PC-9 (cell line): ENCODE measurements at places on chromosomes 1 and 21.

DNA sequence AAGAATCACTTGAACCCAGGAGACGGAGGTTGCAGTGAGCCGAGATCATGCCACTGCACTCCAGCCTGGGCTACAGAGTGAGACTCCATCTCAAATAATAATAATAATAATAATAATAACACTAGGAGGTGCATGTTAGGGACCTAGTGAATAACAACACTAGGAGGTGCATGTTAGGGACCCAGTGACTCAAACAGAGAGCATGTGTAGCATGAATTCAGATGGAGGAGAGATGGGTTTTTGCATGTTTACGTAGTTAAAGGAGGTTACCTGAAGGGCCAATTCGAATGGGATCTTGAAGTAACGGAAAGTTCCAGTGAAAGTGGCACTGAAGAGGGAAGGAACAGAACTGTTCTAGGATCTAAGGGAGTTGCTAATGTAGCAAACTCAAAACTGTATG is 7.1 kb upstream of the KCNK1 start:
- DNase-seq = no peak

DNA sequence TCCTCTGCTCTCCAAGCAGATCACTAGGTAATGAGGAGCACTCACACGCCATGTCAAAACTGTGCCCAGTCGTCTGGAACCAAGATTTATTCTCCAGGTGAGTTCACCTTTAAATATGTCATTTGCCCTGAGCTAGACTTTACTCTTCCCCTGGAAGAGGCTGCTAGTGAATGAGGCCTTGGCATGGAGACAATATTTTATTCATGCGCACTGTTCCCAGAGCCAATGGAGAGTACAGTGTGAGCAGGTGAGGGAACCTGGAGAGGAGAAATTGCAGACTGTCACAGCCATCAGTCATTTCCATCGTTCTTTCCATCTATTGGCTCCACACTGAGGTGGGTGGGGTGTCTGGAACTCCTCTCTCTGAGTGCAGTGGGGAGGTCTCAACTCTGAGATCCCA is 333.6 kb downstream of the KCNH1 start:
- DNase-seq = no peak

GRCh38 chr1:178155481-178156255 is 61.8 kb downstream of the RASAL2 start:
- no peak for DNase-seq

DNA sequence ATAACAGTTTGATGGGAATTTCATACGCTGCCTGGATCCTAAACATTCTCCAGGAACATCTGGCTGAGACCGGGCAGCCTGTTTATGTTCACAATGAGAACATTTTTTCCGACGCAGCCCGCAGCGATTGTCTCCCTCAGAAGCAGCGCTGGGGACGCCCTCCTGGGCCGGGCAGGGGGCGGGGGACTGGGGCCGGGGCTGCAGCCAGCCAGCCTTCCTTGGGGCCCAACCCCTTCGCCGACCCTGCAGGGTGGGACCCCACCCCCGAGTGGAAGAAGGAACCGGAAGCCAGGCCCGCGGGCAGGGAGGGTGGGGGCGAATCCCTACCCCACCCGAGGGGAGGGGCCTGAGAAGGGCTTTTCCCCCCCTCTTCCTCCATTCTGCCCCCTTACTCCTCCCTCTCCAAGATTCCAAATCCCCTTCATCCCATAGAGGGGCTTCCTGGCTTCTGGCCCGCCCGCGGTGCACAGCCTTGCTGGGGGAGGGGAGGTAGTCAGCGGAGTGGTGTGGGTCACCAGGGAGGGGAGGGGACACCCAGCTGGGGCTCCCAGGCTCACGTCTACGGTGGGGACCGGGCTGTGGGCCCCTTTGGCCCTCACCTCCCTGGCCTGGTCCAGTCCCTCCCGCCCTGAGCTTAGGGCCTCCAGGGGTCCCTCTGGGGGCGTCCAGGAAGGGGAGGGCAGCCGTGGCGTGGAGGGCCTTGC is 60.6 kb downstream of the WNT9A start:
- no peak for DNase-seq

DNA sequence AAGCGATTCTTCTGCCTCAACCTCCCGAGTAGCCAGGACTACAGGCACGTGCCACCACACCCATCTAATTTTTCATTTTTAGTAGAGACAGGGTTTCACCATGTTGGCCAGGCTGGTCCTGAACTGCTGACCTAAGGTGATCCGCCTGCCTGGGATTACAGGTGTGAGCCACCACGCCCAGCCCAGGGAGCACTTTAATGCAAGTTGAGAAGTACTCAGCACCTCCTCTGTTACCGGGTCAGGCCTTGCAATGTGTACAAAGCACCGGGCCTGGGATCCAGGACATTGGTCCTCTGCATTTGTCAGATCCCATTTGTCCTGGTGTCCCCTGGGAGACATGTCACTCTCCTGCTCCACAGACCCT is 143.6 kb downstream of the TOMM20 start:
- no peak for DNase-seq

DNA sequence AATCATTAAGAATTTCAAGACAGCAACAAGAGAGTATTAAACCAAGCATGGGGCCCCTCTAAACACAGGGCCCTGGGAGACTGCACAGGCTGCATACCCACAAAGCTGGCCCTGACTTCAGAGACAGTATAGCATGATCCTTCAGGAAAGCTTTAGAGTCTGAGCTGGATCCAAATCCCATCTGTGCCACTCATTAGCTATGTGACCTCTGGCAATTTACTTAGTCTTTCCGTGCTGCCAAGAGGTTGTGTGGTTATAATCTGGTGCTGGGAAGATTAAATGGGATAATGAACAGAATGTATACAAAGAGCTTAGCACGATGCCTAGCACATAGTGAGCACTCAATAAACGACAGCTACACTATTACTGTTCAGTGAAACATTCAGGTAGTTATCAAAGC is 4.0 kb downstream of the PHC2 start:
- DNase-seq = no peak

DNA sequence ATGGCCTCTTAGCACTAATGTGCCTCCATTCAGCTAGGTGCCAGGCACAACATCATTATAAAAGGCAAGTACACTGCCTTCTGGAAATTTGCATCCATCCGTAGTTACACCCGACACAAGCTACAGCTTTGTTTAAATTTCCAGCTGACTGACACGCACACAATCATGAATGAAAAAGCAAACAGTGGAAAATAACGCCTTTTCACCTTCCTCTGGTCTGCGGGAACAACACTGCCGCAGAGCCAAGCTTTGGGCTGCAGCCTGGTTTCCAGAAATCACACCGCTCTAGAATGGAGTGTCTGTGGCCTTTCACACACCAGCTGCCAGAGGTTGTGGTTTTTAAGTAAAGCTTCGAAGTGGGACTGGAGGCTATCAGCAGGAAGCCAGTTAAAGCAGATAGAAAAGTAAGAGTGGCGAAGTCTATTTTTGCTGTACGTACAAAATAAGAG is 142.8 kb upstream of the COA6 start:
- DNase-seq = no peak

- DNase-seq = no peak
Measured at GRCh38 chr1:162699366-162699765, 67.1 kb downstream of the DDR2 start.

DNA sequence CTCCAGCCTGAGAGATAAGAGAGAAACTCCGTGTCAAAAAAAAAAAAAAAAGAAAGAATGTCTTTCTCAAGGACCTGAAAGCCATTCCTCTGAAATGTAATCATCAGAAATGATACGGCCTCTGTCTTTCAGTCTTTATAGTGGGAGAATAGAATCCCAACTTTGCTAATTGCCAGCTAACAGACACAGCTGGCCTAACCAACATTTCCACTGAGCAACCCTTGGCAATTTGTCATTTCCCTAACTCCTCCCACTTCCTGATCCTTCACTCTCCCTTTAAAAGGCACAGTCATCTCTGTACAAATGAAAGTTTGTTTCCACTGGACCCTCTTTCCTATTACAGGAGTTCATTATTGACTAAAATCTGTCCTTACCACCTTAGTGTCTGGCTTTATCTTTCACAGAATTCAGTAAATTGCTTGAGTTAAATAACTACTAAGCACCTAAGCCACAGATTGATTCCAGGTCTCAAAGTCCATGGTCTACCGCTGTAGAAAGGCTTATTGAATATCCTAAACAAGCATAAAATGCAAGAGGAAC is 4.3 kb upstream of the CBR1 start:
- DNase-seq = no peak

DNA sequence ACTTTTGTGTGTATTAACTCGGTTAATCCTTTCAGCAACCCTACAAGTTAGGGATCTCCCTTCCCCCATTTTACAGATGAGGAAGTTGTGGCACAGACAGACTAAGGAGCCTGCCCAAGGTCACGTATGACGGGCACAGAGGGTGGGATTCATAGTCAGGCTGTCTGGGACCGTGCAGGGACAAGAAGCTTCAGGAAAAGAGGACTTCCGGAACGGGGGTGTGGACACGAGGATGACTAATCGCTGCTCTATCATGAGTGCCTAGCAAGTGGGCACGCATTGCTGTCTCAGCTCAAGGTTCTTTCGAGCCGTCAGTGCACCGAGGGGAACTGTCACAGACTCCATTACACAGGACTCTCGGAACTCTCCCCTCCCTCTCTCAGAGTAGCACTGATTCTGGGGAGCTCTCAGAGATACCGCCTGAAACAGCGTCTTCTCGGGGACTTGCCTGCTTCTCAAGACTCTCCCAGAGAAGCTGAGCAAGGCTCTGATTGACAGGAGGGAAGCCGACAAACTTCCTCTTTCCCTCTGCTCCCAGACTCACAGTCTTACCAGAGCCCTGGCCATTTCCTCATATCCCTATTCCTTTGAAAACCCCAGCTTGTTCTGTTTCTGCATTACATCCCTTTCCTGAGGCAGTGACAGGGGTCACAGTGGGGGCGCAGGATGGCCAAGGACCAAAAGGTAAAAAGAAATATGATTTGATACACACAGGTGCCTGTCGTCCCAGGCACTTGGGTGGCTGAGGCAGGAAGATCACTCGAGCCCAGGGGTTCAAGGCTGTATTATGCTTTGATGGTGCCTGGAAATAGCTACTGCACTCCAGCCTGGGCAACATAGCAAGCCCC is 14.4 kb downstream of the FHAD1 start:
- DNase-seq = no peak

DNA sequence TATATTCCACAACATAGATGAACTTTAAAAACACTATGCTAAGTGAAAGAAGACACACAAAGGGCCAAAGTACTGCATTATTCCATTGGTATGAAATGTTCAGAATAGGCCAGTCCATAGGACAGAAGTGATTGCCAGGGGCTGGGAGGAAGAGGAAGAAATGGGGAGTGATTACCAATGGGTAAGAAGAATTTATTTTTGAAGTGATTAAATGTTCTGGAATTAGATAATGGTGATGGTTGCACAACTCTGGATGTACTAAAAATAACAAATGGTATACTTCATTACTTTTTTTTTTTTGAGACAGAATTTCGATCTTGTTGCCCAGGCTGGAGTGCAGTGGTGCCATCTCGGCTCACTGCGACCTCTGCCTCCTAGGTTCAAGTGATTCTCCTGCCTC is 61.7 kb downstream of the CHD5 start:
- peak; percentile 57 for DNase-seq

DNA sequence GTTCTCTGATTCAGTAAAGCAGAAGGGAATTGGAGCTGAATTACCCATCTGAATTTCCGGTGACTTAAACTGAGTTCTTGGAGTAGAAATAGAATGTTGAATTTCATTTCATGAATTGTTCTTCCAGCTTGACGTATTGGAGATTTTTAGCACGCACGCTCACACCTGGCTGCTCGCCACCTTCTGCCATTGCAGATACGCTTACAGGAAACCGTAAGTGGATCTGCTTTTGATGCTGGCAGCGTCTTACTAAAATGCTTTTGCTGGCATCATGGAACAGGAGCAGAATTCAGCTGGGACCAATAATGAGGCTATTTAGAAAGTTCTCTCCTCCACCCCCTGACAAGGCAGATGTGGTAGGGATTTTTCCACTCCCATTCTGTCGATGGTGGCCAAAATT is 17.7 kb upstream of the ELAVL4 start:
- no peak for DNase-seq

DNA sequence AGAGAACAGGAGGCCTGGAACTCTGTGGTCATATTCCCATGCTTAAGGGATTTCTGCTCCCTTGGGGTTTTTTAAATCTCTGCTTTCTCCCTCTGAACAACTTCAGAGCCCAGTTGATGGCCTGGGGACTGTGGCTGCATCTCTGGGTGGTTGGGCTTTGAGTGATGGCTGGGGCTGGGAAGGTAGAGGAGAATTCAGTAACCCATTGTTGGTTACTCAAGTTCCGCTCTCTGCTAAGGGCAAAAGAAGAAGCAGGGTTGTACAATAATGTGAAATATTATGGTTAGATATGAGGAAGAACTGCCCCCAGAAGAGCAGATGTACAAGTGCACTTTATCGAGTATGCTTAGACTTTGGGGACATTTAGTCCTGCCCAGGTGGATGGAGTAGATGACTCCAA is 72.1 kb upstream of the CNTN2 start:
- DNase-seq = no peak

GRCh38 chr1:234776876-234777855 is 167.2 kb upstream of the IRF2BP2 start:
- DNase-seq = no peak

- no peak for DNase-seq
Measured at GRCh38 chr1:47881505-47882442, 115.4 kb downstream of the TRABD2B start.

- peak; percentile 51 for DNase-seq
Measured at GRCh38 chr1:46687093-46687659, 15.5 kb downstream of the TEX38 start.

GRCh38 chr1:44566281-44567046 is 107.8 kb downstream of the TMEM53 start:
- no peak for DNase-seq

DNA sequence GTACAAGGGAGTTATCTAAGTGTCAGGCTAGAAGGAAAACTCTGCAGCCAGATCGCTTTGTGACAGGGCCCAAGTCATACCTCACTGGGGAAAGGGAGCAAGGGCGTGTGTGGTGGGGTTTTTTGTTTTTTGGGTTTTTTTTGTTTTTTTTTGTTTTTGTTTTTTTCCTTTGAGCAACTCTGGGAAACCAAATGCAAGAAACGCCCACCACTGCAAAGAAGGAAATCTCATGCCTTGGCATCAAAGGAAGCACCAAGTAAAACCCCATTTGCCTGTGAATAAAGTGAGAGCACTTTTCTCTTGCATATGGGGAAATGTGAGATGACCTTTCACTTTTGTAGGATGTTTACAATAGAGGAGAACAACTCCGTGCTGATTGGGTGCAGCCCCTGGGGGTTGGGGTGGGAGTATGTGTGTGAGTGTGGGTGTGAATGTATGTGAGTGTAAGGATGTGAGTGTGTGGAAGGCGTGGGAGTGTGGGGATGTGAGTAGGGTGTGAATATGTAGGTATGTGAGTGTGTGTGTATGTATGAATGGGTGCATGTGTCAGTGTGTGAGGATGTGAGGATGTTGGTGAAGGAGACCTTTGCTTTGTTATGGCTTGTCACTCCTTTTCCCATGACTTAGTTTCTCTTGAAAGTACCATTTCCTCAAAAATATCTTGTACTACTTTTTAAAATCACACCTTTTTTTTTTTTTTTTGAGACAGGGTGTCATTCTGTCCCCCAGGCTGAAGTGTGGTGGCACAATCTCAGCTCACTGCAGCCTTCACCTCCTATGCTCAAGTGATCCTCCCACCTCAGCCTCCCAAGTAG is 34.6 kb downstream of the IL12RB2 start:
- no peak for DNase-seq

- no peak for DNase-seq
Measured at GRCh38 chr1:88608139-88608943, 75.7 kb upstream of the PKN2 start.

- no peak for DNase-seq
Measured at GRCh38 chr1:4344065-4344732, 310.2 kb upstream of the AJAP1 start.

GRCh38 chr1:25580927-25581326 is 35.7 kb upstream of the MAN1C1 start:
- DNase-seq = no peak
